ENCODE measurements at places on chromosomes 4 and X. TPM values are rescaled to one million over a fixed set of nuclear protein-coding genes. Genes with fewer than 3 reads are reported as not detected.

Gene SSX2
- not detected for polyA plus RNA-seq

Gene MAGEA11
- polyA plus RNA-seq: not detected

Gene CNKSR2
- polyA plus RNA-seq: 2.0 TPM

Gene HAND2
- polyA plus RNA-seq: 3.8 TPM

Gene TMEM35A
- polyA plus RNA-seq: 0.24 TPM

Gene MAGEE1
- 1.5 TPM for polyA plus RNA-seq
